ENCODE measurements at places on chromosomes 1 and 21.

GRCh38 chr1:68516066-68516465, 19.2 kb upstream of the DEPDC1 start:
- peak; percentile 21 for DNase-seq

- DNase-seq, result no peak
These were observed 1.3 kb upstream of the MTARC2 start for GRCh38 chr1:220746851-220747250.

DNA sequence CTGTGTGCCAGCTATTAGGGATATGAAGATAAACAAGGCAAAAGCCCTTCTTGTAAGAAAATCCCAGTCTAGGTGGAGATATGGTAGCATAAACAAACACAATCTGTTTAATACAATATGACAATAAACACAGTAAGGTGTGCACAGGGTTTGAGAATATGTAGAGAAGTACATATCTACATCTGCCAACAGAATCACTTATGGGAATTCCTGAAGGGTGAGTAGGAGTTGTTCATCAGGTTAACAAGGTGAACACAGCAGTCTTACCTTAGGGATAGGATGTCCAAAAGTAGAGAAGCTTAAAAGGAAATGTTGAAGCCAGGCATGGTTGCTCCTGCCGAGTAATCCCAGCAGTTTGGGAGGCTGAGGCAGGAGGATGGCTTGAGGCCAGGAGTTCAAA, 57.7 kb upstream of the LRRC7 start:
- no peak for DNase-seq

DNA sequence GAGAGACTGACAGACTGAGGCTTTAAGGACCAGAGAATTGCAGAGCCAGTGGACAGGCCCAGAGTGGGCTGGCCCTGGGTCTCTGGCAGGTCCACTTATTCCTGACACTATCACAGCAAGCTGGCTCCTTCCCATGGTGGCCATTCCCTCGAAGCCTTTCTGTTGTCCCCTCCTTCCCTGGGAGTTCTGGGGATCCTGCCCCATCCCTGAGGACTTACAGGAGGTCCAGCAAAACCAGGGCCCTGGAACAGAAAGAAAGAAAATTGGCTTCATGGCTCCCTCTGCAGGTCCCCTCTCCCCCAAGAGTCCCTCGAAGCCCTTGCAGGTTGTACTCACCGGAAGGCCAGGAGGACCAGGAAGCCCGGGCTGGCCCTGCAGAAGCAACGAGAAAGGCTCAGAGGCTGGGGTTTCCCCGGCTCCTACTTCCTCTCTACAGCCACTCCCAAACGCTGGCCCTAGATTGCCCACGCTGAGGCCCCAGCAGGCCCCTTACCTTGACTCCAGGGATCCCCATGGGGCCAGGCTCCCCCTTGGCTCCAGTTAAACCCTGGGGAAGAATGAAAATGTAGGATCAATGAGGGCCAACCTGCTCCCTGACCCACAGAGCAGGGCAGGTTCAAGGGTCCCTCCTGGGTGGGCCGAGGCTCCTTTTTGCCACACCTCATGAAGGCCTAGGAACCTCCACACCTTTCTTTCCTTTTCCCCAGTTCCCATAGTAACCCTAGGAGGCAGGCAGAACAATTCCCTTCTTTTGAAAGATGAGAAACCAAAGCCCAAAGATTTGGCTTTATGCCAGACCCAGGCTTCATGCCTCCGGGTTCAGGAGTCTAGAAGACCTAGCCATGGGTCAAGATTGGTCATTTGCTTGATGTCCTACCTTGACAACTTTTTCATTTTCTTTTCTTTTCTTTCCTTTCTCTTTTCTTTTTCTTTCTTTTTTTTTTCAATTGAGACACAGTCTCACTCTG, 4.6 kb downstream of the COL9A2 start:
- no peak for DNase-seq

DNA sequence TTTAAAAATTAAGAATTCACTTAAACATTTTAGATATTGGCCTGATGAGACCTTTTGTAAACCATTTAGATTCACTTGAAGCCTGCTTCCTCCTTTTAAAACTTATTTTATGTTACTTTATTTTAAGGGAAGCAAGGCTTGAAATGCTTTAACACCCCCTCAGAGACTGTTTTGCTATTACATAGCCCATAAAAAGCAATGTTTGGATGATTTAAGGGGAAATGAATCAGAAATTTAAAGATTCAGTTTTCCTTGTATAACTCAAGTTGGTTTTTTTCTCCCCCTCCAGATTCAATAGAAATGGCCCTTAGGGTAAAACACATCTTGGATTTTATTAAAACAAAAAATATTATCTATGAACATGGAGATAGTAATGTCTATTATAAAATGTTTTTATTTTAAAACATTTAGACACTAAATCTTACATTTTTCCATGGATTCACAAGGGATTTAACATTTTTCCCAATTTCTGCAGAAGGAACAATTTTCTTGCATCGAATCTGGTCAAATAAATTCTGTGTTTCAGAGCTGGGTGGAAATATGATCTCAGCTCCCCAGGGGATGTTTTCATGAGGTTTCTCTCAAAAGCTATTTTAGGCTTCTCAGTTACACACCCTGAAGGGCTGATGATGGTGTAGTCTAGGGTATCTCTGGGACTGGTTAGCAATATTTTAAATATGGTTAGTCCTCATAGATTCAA, 69.3 kb upstream of the WARS2 start:
- DNase-seq, result peak; percentile 49
